ENCODE measurements at places on chromosomes 5 and 9.
A peak's percentile ranks its signal among the peaks of the same experiment; 100 is the strongest.

DNA sequence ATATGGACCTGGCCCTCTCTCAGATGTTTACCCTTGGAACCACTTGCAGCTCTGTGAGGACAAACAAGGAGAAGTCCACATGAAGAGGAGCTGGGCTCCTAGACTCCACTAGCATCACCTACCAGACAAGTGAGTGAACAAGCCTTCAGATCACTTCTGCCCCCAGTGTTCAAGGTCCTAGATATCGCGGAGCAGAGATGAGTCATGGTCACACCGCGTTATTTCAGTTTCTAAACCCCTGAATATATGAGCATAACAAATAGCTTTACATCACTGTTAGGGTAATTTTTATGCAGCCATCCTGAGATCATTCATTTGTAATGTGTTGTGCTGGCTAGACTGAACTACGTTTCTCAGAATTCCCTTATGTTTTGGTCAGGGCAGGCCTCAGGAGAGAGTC is 77.0 kb upstream of the DAP start:
- no peak for DNase-seq

DNA sequence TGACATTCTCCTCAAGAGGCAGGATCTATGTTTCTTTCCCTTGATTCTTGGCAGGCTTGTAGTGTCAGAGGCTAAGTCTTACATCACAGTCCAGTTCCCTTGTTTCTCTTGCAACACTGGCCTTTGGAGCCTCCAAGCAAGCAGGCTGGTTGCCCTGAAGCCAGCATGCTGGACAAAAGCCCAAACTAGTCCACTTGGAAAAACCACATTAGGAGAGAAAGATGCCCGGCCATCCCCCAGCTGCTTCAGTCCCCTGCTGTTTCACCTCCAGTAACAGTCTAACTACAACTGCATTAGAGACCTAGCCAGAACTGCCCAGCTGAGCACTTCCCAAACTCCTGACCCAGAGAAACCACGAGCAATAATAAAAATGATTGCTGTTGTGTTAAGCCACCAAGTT is 87.6 kb downstream of the ADAMTS6 start:
- DNase-seq: no peak

DNA sequence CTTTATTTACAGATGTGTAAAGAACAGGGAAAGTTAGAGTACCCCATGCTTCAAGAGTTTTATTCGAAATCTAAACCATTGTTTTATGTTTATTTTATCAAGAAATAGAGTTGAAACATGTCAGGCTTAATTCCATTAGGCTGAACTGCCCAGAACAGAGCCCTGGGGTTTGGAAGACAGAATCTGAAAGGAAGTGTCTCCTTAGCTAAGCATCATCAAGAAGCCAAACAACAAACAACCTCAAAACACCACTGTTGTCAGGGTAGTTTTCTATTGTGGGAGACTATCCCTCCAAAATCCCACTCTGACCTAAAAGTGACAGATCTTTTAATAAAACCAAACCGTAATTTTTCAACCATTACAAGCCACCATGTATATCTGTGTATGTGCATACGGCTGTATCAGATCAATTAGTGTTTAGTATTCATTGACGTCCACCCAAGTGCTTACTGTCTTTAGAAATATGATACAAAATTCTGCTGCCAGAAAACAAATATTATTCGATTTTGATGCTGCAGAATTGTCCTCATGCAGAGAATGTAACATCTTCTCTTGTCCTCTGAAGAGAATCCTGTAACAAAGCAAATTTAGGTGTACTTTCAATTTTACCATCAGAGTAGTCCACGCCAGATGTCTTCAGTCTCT is 271.9 kb upstream of the TMEM161B start:
- DNase-seq: no peak

DNA sequence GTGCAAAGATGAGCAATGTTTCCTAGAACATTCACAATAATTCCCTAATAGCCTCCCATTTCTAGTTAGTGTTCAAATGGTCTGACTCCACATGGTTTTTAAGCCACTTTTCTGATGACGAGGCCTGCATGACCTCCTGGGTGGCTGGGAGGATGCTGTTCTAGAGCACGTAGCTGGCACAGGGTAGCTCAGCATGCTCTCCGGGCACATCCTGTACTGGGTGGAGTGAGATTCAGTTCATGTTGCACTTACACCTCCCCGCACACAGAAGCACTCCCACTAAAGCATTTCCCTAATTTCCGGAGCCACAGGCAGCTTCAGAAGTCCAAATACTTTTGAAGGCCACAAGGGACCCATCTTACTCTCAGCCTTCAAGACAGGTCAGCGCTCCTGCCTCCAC is 159.8 kb upstream of the LHFPL2 start:
- no peak for DNase-seq

DNA sequence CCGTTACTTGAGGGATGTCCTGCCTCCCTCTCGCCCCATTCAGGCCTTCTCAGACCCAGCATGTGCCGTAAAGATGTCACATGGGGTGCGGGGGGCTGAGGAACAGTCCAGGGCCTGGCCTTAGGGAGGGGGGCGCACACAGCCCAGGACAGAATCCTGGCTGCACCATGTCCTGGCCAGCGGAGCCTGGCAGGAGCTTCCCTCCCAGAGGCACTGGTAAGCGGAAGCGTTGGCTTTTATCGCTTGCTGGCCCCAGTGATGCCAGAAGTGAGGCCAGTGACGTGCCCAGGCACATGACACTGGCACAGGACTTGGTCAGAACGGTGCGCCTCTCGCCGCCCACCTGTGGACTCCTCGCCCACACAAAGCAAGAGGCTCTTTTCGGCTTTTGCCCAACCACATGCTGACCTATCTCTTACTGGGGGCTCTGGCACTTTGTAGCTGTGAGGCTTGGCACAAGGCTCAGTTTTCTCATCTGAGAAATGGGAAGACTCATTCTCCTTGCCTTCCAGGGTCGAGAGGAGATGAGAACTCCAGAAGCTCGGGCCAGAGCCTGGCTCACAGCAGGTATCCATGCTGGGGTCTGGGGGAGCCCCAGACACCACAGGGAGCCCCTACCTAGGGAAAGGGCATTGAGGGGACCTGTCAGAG is 59.0 kb downstream of the LMX1B start:
- no peak for DNase-seq

- no peak for DNase-seq
These were observed 6.1 kb upstream of the TMEM252 start for GRCh38 chr9:68546596-68547390.

DNA sequence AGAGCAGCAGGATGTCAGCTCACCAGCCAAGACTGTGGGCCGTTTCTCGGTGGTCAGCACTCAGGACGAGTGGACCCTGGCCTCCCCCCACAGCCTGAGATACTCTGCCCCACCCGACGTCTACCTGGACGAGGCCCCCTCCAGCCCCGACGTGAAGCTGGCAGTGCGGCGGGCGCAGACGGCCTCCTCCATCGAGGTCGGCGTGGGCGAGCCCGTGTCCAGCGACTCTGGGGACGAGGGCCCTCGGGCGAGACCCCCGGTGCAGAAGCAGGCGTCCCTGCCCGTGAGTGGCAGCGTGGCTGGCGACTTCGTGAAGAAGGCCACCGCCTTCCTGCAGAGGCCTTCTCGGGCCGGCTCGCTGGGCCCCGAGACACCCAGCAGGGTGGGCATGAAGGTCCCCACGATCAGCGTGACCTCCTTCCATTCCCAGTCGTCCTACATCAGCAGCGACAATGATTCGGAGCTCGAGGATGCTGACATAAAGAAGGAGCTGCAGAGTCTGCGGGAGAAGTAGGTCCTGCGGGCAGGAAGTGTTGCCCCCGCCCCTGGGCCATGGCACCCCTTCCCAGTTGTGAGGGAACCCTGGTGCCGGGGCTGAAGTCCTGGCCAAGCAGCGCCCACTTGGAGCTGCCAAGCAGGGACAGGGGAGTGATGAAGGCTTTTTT is 108.9 kb downstream of the WNK2 start:
- DNase-seq: no peak

DNA sequence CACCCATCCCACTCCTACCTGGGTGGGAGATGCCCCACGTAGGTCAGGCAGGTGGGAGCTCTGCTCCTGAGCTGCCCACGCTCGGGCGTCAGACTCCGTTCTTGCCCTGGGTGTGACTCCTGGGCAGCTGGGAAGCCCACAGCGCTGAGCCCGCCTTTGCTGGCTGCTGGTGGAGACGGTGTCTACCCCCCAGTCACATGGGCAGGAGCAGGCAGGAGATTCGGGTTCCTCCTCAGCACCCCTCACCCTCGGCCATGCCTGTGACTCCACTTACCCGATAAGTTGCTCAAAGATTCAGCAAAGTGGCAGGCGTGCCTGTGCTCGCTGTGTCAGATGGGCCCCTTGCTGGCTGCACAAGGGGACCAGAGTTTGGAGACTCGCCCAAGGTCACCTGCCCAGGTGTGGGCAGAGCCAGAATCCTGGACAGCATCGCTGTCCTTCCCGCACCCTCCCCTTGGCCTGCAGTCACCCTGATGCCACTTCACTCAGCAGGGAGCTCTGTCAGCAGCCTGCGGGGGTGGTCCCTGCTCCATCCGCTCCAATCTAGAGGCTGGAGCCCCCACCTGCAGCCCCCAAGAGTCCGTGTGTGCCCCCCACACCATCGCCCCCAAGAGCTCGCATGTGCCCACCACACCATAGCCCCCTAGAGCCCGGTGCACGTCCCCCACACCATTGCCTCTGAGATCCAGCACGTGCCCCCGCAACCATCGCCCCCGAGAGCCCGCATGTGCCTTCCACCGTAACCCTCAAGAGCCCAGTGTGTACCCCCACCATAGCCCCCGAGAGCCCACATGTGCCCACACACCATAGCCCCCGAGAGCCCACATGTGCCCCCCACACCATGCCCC is 4.2 kb downstream of the LCN1 start:
- DNase-seq: no peak

DNA sequence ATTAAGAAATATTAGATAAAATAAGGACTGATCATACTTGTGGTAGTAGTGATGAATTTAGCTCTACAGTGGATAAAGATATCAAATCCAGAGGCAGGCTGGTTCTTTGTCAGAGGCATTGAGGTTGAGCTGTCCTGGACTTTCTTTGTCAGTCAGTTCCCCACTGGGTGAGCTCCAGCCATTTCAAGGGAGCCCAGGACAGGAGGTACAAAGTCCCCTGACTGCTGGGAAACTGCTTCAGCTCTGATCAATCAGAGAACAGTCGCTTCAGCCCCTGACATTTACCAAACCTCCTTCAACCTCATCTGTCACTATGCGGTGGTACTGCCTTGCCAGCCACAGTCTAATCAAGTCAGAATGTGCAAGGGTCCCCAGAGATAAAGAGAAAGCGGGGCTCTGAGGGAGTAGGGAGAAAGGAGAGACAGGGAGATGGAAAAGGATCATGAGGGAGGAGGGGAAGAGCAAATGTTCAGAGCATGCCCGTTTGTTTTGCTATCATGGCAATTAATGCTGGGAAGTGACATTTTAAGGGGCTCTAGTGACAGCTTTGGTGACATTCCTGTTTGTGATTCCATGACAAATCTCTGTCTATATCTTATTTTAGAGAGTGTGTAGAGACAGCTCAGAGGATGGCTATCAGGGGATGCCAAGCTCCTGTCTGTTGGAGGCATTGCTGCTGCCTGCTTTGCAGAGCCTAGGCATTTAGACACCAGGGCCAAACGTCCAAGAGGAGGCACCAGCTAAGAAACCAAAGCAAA is 223.2 kb downstream of the ASTN2 start:
- DNase-seq: no peak

DNA sequence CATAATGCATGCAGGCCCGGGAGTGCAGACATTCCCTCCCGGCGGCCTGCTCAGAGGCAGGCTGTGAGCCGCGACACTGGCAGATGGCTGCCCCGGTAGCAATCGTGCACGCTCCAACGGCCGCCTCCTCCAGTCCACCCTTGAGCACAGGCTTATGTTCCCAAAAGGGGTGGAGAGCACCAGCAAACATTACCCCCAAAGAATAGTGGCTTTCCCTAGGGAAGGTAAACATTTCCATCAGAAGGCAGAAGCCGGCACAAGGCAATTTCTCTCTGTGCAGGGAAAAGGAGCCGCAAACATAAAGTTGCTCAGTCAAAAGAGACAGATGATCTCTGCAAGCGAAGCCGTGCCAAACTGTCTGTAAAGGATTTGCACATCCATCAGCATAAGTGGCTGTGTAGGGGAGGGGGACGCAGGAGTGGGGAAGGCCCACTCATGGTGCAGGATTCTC is 92.5 kb downstream of the SIL1 start:
- DNase-seq: no peak

GRCh38 chr5:152259702-152260101 is 145.4 kb downstream of the NMUR2 start:
- no peak for DNase-seq

- no peak for DNase-seq
These were observed 9.8 kb downstream of the ECPAS start for GRCh38 chr9:111474385-111474784.

GRCh38 chr5:74952406-74952805 is 86.2 kb upstream of the FAM169A start:
- no peak for DNase-seq

- DNase-seq: no peak
These were observed 6.3 kb downstream of the KCNIP1 start for GRCh38 chr5:170510126-170510525.

DNA sequence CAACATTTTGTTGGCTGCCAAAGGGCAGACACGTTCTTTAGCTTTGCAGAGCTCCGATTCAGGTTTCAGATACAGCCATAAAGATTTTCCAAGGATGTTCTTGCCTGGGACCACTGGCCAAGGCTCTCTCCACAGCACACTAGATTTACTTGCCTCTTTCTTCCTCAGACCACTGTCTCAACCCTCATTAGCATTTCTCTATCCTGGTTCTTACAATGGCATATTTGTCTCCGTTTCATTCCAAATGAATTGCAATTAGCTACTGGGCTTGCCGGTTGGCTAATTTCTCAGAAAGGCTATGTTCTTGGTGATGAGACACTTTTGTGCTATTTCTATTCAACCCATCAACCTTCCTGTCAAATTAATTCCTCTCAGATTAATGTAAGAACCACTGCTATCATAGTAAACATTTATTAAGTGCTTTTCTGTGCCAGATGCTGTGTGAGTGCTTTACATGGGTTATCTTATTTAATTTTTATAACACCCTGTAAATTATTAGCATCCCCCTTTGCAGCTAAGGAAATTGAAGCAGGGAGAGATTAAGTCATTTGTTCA is 118.4 kb upstream of the NR3C1 start:
- DNase-seq: no peak

- DNase-seq: no peak
These were observed 806 bp upstream of the RNF224 start for GRCh38 chr9:137226338-137227053.

DNA sequence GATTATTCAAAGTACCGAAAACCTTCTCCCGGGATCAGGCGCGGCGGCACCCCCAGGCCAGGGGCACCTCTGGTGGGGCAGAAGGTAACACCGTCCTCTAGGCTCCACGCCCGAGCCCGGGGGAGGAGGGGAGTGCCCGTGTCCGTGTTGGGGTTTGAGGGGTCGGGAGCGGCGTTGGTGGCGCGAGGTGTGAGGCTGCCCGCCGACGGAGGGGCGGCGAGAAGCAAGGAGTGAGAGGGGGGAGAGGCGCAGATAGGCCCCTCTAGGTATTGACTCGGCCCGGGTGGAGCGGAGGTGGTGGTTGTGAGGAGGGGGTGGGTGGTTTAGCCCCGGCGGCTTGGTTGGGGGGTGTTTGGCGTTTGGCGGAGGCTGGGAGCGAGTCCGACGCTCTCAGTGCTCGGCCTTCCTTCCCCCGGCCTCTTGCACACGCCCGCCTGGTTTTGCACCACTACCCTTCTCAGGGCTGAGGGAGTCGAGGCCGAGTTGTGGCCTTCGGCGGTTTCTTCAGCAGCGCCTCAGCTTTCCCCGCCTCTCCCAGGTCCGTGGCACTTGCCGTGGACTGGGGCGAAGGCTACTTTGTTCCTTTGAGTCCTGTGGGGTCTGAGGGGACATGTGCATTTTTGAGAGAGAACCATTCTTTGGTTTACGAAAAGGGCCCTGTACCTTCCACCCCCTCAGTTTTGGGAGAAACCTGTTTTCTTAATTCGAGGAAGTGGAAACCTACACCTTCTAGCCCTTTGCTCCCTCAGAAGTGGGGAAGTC is 450 bp downstream of the GPBP1 start:
- peak; percentile 35 for DNase-seq

GRCh38 chr9:70589571-70590314 is 175.3 kb upstream of the KLF9 start:
- DNase-seq: no peak

Measured in stimulated activated CD4-positive, alpha-beta T cell treated with anti-CD3 and anti-CD28 coated beads, Interleukin-4, amount 100 ng/mL, for 24 hours (primary cell).